Activated T-cell treated with anti-CD3 and anti-CD28 coated beads for 48 hours (primary cell): ENCODE measurements at places on chromosomes 12 and 14.
A peak's percentile ranks its signal among the peaks of the same experiment; 100 is the strongest.

- DNase-seq, result no peak
Observed at GRCh38 chr14:56585461-56586084, 6.0 kb downstream of the TMEM260 start.

DNA sequence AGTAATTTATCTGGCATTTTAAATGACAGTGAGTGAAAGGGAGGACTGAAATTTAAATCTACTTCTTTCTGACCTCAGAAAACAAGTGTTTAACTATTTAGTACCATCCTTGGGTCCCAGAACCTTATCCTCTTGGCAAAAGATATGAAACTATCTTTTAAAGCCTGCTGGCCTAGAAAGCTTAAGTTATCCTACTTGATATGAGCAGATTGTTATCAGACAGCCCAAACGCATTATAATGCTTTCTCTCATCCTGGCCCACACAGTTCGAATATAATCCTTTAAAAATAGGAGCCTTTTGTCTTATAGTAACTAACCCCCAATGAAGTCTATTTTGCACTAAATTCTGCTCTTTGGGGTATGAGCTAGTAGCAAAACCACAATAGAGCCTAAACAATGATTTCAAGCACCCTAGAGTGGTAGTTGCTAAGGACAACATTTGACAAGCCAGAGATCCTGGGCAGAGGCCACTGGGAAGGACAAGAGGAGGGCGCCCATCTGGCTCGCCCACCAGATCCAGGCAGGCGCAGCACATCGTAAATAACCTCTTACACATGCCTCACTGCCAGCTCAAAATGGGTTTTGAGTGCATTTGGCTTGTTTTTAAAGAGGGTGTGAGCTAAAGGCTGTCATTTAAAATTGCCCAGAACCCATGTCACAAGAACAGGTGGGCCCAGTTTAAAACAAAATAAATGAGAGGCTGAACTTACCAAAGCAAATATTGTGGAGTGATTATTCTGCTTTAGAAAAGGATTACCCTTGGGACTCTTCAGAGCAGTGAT is 37.7 kb upstream of the CRY1 start:
- no peak for DNase-seq

DNA sequence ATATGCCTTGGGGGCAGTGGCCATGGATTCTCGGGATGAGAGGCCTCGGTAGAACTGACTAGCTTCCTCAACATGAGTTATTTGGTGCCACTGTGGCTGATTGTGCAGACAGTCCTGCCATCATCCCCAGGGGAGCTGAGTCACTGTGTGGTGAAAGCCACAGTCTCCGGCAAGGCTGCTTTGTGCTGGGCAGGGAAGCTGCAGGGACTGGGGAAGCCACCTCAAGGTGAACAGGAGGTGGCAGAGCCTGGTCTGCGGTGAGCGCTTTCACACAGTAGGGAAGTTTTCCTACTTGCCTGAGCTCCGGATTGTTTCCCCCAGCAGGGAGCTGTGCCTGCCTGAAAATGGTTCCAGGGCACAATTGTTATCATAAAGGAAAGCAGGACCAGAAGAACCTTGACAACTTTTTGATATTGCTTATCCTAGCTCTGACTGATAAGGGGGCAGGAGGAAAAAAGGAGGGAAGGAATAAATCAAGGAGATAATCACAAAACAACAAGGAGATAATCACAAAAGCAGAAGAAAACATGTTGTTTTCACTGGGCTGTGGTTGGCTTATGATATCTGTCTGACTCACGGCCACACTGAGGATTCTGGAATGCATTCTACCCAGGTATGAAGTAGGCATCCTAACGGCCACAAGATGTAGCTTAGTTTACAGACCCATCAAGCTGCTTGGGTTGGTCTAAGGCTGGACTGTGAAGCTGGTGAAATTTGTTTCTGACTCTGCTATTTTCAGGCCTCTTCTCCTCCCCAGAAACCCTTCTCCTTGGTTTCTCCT is 32.2 kb upstream of the GNG2 start:
- DNase-seq, result peak; percentile 70

GRCh38 chr12:67940780-67941243 is 48.4 kb upstream of the IFNG-AS1 start:
- no peak for DNase-seq
